ENCODE measurements at places on chromosomes 1 and 21.

DNA sequence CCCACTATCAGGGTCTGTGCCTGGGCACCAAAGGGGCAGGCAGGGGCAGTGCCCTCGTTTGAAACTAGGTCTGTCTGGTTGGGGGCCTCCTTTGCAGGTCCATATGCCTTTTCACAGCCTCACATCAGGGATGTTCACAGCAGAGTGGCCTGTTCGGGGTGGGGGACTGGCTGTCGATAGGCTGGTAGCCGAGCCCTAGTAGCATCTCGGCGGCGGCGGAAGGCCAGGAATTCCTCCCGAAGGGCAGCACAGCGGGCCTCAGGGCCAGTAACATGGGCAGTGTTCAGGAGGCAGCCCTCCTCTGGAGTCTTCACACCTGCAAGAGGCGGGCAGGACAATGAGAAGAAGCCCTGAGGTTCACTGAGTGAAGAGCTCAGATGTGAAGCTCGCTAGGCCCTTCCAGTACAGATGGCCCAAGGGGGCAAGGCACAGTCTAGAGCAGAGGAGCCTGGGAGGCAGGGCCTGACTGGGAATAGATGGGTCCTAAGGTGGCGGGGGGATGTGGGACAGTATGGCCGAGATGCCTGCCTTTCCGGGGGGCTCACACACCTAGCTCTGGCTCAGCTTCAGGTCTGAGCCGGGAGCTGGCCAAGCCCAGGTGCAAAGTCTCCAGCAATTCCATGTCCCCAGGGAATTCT, 2.0 kb upstream of the TAGLN2 start:
- no peak for DNase-seq

GRCh38 chr1:13732971-13733667, 33.1 kb downstream of the PRDM2 start:
- no peak for DNase-seq

DNA sequence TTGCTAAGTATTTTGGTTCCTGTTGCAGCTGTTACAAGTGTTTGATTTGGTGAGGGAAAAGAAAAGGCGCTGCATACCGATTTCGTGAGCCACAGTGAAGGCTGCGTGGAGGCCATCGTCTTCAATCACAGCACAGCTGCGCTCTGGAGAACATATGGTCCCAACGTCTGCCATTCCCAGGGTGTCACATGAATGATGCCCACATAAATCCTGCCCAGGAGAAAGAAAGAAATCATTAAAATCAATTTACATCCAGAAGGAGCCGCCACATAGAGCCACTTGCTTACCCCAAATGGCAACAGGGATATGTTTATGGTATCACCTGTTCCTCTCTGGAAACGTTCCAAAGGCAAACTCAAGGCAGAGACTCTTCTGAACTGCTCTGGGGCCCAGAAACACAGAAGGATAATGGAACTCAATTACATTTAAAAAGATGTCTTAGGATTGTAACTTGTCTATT, 12.2 kb downstream of the ADAMTS5 start:
- no peak for DNase-seq

- DNase-seq: no peak
These were observed 155.4 kb upstream of the DUSP10 start for GRCh38 chr1:221897321-221897721.

DNA sequence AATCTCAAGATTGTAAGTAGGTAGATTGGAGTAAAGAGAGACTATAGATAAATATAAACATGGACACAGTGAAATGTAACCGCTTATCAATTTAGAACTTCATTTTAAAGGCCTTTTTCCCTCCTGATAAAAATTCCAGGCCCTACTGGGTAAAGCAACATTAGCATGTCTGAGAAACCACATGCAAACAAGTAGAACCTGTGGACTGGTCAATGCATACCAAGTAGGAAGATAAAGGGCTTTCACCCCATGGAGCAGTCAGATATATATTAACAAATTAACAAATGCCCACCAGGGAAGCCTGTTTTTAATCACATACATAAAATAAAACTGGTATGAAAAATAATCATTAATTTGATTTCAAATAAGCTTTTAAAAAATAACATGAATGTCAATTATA, 8.1 kb downstream of the DPH5 start:
- DNase-seq: no peak

GRCh38 chr1:159007726-159008125, 2.0 kb upstream of the IFI16 start:
- no peak for DNase-seq

- no peak for DNase-seq
These were observed 151.3 kb downstream of the CLIC6 start for GRCh38 chr21:34820051-34820450.

DNA sequence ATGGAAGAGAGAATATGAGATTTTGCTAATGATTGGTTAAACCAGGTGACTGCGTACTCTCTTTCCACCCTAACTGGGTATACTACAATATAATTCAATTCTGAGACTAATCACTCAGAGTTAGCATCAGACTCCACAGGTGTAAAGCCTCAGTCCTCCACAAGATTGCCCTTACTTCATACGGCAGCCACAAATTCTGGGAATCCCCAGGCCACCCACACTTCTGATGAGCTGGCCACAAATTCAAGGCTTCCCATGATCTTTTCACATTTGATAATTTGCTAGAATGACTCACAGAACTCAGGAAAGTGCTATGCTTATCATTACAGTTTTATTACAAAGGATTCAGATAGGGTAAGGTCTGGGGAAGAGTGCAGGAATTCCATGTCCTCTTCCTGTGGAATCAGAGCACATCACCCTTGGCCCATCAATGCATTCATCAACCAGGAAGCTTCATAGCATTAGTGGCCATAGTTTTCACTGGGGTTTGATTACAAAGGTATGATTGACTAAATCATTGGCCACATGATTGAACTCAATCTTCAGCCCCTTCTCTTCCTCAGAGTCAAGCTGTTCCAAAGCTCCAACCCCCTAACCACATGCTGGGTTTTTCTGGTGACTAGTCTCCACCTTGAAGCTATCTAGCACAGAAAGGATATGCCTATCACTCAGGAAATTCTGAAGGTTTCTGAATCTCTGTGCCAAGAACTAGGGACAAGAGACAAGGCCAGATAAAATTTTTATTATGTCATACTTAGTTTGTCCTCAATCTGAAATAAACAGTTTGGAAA, 131.7 kb downstream of the HHIPL2 start:
- DNase-seq: no peak

DNA sequence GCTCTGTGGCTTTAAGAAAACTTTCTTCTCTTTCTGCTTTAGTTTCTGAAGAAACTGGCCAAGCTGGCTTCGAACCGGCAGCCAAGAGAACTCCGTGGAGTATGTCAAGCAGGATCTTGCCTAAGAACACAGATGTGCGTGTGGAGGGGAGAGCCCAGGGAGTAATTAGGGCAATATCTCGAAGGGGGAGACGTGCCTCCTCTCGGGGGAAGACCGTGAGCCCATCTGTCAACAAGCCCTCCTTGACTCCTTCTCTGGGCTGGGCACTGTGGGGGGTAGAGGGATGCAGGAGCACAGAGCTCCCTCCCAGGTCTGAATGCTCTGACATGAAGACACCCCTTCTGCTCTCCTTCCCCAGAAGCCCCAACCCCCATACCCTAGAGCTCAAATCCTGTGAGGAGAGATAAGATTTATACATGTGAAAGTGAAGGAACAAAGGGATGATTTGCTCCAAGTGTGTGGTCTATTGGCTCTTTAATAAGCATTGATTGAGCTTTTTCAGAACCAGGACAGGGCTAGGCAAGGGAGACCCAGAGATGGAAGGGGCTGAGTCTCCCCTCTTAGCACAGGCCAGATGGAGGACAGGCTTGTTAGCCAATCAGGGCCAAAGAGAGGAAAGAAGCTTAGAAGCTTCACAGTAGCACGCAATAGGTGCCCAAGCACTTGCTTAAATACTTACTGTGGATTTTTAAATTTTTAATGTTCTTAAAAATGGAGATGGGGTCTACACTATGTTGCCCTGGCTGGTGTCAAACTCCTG, 37.5 kb downstream of the EDN2 start:
- DNase-seq: no peak

DNA sequence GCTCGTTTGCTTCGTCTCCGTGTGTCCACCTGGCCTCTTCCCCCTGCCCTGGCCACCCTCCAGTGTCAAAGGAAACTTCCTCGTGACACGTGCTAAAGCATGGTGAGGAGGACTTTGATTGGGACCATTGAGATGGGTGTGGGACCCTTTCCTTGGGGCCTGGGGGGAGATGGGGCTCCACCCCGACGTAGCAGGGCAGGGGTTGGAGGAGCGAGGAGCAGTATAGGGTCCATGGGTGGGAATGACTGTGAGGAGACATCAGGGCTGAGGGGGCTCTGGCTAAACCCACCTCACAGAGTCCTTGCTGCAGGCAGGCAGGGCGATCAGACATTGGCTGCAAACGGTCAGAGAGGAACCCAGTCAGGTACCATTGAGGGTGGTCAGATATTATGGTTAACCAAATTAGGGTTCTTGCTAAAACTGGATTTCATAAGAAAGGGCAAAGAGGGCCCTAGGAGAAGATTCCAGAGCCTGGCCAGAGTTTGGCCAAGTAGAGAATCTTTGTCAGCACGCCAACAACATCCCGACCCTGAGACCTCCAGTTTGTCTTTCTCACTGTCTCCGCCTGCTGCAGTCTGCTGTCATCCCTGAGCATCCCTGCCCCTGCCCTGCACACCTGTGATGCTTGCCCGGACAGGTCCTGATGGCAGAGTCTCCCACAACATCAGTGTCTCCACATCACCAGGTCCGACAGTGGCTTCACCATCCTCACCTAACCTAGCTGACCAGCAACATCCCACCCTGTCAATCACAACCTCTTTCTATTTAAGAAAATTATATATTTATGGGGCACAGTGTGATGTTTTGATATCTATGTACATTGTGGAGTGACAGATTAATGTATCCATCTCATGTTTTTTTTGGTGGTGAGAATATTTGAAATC, 8.0 kb downstream of the RNF187 start:
- DNase-seq: no peak

DNA sequence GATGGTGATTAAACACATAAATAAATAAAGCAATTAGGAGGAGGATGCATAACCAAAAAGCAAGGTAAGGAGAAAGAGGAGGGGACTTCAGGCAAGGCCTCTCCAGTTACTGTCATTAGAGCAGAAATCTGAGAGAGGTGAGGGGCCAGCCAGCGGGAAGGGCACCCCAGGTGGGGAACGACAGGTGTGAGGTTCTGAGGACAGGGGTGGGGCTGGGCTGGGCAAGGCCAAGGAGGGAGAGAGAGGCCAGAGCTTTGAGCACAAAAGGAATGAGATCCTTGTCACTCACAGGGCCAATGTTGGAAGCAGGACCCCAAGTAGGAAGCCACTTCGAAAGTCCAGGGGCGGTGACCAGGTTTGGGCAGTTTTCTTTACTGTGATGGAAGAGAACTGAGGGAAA, 182.2 kb upstream of the RAB4A start:
- DNase-seq: no peak
